Karpas-422 (cell line): ENCODE measurements at places on chromosomes 12 and 14. TPM values are rescaled to one million over a fixed set of nuclear protein-coding genes. Genes with fewer than 3 reads are reported as not detected.

DNA sequence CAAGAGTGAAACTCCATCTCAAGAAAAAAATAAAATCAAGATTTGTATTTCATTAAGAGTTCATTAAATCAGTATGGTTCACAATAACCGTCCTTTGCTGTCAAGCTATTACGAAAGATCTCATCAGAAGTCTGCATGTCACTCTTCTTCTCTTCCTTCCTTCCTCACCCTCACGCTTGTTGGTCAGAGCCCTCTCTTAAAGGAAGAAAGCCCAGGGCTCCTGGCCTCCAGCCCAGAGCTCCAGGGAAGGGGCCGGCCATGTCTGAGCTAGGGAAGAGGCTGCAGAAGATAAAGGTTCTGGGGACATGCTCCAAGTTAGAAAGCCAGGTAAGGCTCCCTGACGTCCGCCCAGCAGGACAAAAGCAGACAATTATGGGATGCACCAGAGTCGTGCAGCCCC is 43.1 kb upstream of the DLK1 start:
- DNase-seq: no peak

DNA sequence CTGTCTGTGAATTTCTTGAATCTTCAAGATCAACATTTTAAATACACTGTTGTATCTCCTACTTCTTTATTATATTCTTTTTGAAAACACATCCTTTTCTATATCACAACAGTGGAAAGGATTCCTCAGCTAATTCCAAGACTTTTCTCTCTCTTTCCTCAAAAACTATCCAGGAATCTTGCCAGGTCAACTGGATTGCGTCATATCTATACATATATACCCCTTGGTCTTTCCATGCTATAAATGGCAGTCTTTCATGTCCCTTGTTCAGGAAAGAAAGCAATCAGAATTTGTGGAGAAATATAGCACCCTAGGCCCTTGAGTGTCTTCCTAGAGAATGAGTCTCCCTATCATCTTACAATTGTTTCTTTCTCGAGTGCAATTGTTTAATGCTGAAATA is 149.0 kb downstream of the KCNA5 start:
- no peak for DNase-seq

- DNase-seq: peak; percentile 58
These were observed 3.2 kb downstream of the TEX52 start for GRCh38 chr12:2853626-2854025.

MARS1 gene
- total RNA-seq: 204 and 260 TPM in 2 replicates

INSM2 gene
- total RNA-seq: 0.22 and 0.32 TPM in 2 replicates
